ENCODE measurements at places on chromosomes 13 and 19.

DNA sequence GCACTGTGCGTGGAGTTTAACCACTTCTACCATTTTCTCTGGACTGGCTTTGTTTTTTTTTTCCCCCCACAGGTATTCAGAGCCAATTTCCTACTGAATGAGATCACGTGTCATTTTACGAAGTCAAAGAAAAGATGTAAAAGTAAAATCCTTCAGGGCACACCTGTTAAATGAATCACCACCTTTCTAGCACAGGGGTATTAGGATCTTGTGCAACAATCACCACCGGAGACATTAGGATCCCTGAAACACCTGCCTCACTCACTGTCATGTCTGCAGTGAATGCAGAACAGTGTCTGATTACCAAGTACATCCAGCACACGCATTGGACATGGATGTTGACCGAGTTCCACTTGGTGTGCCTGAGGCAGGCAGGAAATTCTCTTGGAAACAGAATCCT, 17.2 kb downstream of the BRD4 start:
- no peak for DNase-seq

GRCh38 chr13:101417043-101417406, 717 bp upstream of the NALCN start:
- DNase-seq = no peak

DNA sequence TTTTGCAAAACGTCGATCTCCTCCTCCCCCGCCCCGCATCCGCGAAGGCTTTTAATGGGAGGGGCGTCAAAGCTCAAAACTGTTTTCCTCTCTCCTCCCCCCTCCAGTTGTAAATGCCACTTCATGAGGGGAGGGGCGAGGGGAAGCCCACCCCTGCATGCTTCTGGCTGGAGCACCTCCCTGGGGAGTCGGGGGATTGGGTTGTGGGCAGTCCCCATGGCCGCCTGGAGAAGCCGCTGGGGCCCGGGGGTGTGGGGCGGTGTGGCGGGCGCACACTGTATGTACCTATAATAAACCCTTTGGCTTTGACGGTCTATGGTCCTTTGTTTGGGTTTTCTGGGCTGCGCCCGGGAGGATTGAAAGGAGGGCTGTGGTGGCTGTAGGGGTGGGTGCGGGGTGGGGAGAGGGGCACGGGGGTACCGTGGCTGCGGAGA, 505 bp upstream of the SHKBP1 start:
- no peak for DNase-seq

DNA sequence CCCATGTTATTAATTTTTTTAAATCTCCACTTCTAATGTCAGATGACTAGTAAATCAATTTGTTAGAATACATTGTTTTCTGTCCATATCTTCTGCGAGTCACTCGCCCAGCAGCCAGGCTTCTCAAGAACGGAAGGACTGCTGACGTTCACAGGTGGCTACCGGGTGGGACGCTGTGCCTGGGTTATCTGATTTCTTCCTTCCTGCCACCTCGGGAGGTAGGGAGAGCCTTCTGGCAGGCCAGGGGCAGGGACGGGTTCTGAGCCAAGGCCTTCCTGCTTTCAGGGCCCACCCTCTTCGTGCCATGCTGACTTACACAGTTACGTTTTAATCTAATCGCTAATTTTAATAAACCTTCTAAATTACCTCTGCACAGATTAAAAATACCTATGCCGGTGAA, 7.9 kb upstream of the C1QTNF9 start:
- DNase-seq = no peak

GRCh38 chr13:21613791-21614190, 9.8 kb upstream of the MICU2 start:
- no peak for DNase-seq

DNA sequence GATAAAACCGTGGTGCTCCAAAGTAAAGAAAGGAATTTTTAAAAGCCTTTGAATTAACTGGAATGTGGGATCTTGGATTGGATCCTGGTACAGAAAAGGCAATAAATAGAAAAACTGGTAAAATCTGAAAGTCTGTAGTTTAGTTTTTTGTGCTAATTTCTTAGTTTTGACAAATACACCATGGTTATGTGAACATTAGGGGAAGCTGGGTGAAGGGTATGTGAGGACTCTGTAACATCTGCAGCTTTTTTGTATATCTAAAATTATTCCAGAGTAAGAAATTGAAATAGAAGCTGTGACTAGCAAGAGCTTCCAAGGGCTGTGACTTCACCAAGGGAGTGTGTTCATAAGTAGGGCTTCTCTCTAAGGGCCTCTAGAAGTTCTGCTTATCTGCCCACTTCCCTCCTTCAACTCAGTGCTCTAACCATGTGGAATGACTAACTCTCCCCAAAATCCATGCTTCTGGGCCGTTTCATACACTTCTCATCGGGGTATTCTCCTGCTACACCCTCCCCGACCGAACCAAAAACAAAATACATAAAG, 26.5 kb downstream of the ARHGAP35 start:
- no peak for DNase-seq

DNA sequence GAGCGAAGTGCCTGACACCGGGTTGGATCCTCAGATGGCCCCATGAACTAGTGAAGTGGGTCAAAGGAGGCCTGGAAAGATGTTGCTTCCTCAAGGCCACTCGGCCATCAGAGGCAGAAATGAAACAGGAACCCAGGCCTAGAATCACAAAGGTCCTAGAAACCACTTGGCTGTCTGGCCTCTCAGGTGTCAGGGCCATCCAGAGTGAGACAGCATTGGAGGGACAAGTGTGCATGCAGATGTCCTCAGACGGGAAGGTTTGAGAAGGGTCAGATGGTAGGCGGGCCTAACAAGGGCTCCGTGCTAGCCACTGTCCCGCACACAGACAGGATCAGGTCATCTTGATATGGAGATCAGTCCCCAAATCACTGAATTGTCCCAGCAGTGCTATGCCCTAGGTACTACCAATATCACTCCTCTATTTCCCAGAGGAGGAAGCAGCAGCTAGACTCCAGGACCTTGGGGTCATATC, 14.3 kb downstream of the CCDC97 start:
- DNase-seq = no peak

- no peak for DNase-seq
These were observed 1.4 kb downstream of the LENG9 start for GRCh38 chr19:54462047-54462654.

DNA sequence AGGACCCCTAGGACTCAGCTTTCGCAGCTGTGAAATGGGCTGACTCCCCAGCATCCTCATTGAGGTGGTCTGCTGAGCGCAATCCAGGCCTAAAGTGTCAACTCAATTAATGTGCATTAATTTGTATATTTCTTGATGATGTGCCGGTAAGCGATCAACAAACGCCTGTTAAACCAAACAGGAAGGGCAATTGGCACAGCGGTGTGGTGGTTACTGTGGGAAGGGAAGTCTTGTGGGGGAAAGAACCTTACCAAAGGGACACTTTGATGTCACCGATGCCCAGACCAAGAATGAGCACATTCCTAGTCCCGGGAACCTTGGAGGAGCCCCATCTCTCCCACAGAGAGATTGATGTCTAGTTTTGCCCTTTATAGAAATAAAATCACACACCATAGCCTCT, 1.6 kb downstream of the JAK3 start:
- no peak for DNase-seq

- no peak for DNase-seq
These were observed 228.0 kb downstream of the OXGR1 start for GRCh38 chr13:96766306-96766705.

DNA sequence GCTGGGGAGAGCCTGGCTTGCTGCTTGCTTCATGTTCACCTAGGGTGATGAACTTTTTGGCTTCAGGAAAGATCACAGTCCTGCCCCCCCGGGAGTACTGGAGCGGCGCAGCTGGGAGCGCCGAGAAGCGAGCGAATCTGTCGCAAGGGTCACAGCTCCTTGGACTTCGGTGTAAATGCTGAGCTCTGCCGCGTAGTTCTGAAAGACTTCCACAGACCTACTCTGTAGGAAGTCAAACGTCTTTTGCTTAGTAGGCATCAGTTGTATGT, 2.7 kb downstream of the ING1 start:
- DNase-seq = no peak

DNA sequence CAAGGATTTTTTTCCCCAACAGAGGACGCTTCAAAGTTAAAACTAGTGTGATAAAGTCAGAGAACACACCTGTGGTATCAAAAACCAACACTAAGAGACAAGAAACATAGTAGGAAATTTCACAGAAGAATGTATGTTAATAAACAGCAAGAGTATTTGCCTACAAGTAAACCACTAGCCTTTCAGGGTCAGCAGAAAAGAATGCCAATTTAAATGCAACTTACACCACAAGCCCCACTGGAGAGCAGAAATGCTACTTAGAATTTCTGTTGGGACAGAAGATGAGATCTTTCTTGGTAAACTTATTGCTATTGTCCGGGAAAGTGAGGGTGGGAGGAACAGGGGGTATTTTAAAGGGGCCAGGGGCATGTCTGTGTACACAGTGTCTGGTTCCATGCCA, 68.6 kb downstream of the STK24 start:
- DNase-seq = no peak

DNA sequence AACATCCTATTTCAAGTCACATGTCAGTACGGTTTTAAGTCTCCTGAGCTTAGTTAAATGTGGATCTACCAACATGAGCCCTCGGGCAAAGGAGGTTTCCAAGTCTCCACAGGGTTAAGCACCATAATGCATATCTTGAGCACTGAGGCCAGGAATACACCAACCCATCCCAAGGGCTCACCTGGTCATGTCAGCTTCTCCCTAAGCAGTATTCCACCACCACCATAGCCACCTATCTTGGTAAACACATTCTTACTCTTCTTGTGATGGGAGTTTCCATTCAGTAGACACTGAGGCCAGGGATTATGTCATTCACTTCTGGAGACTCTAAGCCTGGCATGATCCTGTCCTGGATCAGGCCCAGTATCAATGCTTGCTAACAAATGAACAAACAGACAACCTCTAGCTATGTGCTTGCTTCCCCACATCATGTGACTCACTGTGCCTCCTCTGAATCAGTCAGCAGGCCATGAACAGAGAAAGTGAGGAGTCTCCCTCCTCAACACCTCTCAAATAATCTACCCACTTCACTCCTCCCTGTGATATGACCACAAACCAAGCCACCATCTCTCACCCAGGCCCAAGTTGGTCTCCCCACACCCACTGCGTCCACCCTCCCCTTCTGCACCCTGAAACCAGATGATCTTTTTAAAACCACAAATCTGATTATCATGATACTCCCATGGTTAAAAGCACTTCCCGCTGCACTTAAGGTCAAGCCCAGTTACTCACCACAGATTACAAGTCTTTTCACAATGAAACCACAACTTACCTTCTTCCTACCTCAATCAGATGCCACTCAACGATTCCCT, 5.8 kb downstream of the PEG3 start:
- no peak for DNase-seq

- no peak for DNase-seq
These were observed 2.0 kb downstream of the DOCK9 start for GRCh38 chr13:98975822-98976261.

GRCh38 chr19:43430976-43431375, 16.3 kb downstream of the TEX101 start:
- DNase-seq = no peak

GRCh38 chr19:19687090-19687489, 18.5 kb downstream of the ZNF101 start:
- DNase-seq = no peak

DNA sequence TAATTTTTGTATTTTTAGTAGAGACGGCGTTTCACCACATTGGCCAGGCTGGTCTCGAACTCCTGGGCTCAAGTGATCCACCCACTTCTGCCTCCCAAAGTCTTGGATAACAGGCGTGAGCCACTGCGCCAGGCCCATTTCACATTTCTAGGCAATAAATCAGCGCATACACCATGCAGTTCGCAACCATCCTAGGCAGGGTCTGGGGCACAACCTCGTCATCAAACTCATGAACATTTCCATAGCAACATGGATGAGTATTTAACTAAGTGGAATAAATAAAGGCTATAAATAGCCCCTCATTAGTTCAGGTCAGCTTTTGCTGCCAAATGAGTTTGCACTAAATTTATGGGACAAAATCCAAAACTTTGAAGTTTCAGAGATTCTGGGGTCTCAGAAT, 8.2 kb downstream of the MEIS3 start:
- DNase-seq = no peak

GRCh38 chr13:114116734-114117133, 15.7 kb downstream of the RASA3 start:
- DNase-seq = no peak

DNA sequence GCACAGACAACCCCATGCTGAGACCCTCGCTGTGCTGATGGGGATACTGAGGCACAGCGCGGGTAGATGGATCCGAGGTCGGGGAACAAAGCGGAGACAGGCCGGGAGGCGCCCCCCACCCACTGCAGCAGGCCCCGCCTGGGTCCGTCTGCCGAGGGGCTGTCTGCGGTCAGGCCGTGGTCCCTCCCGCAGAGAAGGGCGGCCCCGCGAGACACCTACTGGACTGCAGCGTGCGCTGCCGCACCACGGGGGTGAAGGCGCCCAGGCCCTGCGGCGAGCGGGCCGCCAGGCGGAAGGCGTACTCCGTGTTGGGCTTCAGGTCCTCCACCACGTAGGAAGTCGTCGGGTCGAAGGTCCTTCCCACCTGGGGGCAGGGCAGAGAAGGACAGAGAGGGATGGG, 101.9 kb downstream of the PTPRS start:
- DNase-seq = no peak

DNA sequence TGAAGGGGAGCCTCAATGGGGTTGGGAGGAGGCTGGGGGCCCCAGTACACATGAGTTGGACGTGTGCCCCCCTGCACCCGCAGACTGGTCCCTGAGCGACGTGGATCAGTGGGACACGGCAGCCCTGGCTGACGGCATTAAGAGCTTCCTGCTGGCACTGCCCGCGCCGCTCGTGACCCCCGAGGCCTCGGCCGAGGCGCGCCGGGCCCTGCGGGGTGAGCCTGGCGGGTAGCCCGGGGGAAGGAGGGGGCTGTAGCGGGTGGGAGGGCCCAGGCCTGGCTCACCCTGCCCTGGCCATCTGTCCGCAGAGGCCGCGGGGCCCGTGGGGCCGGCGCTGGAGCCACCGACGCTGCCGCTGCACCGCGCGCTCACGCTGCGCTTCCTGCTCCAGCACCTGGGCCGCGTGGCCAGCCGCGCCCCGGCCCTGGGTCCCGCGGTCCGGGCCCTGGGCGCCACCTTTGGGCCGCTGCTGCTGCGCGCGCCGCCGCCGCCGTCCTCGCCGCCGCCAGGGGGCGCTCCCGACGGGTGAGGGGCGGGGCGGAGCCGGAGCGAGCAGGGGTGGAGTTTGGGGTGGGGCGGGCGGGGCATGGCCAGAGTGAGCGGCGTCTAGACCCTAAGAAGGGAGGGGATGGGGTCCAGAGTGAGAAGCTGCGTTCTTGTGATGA, 8.1 kb downstream of the PIK3R2 start:
- peak; percentile 68 for DNase-seq

DNA sequence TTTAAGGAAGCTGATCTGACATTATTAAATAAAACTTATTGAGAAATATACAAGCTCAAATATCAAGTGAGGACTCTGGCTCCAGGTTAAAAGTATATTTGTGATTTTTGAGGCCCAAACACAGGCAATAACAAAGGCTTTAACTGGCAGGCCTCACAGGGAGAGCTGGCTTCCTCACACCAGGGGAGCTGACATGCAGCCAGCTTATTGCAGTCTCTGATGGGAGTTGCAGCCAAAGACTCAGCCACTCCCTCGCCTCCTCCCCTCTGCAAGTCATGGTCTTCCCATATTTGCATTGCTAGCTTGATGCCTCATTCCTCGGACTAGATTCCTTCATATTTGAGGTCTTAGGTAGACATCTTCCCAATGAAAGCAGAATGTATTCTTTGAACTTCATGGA, 647.1 kb upstream of the SLITRK6 start:
- no peak for DNase-seq

- no peak for DNase-seq
These were observed 51.7 kb downstream of the SLC7A9 start for GRCh38 chr19:32817569-32818476.

Measured in activated CD4-positive, alpha-beta T cell treated with anti-CD3 and anti-CD28 coated beads, Interleukin-2, amount 50 U/mL, for 4 hours (primary cell).